Stimulated activated CD4-positive, alpha-beta T cell treated with anti-CD3 and anti-CD28 coated beads, Interleukin-1b, Interleukin-23, amount 100 ng/mL, for 4 hours (primary cell): ENCODE measurements at places on chromosomes 7 and 10.

DNA sequence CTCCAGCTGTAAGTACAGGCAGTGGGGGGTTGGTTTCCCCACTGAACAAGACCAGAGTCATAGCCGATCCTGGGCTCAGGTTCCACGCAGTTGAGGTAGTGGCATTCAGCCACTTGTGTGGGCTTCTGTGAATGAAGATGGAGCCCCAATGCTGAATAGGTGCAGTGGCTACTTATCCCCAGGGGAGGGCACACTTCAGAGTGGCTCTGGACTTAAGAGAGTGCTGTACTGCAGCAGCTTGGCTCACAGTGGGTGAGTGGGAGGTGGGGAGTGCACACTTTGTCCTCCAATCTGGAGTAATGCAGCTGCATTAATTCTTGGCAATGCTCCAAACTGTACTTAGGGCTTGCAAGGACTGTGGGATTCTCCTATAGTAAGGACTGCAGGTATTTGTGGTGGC is 81.9 kb downstream of the BUB3 start:
- DNase-seq = no peak

DNA sequence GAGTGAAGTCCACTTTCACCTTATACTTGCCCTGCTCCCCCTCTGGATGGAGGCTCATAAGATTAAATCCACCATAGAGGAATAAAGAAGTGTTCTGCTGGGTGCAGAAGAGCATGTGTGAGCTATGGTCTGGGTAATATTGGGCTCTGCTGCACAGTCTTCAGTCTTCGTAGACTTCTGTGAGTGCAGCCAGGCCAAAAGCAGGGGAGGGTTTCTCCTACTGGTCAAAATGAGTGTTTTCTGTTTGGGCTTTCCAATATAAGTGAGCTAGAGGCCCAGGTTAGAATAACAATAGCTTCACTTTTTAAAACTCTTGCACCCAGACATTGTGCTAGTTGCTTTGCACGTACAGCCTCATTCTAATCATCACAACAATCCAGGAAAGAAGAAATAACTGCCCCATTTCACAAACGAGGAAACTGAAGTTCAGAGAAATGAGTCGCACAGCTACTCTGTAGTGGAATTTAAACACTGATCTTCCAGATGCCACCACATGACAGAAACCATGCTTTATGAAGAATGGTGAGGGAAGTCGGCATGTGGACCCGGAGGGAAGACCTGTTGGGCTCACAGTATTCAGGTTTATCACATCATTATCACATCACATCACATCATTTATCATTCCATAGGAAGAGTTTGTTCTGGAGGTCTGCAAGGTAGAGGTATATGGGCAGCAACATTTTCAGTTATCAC is 23.8 kb upstream of the MSMB start:
- DNase-seq = no peak

- no peak for DNase-seq
Observed at GRCh38 chr7:85025312-85025756, 161.5 kb downstream of the SEMA3D start.

- DNase-seq = no peak
Observed at GRCh38 chr10:6008497-6009142, 31.3 kb upstream of the IL15RA start.

GRCh38 chr7:124909808-124910207 is 19.8 kb downstream of the POT1 start:
- no peak for DNase-seq
